ENCODE measurements at places on chromosomes 11 and 22.

DNA sequence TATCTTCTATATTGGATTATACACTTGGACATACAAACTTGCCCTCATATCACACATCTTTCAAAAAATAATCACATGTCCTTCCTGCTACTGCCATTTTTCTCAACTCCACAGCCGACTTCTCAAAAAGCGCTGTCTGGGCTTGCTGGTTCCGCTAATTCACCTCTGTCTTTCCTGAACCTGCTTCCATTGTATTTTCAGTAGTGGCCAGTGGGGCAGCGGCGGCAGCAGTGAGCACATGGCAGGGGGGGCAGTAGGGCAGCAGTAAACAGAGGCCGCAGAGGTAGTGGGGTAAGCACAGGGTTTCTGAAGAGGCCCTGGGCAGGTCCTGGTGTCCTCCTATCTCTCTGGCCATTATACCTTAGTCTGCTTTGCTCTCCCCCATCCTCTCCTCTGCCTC is 126.3 kb downstream of the RRAS2 start:
- no peak for DNase-seq

DNA sequence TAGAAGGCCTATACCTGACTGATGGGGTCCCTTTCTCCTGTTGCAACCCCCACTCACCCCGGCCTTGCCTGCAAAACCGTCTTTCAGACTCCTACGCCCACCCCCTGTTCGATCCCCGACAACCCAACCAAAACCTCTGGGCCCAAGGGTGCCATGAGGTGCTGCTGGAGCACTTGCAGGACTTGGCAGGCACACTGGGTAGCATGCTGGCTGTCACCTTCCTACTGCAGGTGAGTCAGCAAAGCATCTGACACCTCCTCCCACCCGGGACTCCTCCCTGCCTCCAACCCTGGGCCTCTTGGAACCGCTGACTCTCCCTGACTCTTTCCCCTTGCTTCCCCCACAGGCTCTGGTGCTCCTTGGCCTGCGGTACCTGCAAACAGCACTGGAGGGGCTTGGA is 1.2 kb downstream of the ROM1 start:
- DNase-seq = no peak

- DNase-seq = no peak
Observed at GRCh38 chr22:49232319-49233067, 595.2 kb downstream of the BRD1 start.

DNA sequence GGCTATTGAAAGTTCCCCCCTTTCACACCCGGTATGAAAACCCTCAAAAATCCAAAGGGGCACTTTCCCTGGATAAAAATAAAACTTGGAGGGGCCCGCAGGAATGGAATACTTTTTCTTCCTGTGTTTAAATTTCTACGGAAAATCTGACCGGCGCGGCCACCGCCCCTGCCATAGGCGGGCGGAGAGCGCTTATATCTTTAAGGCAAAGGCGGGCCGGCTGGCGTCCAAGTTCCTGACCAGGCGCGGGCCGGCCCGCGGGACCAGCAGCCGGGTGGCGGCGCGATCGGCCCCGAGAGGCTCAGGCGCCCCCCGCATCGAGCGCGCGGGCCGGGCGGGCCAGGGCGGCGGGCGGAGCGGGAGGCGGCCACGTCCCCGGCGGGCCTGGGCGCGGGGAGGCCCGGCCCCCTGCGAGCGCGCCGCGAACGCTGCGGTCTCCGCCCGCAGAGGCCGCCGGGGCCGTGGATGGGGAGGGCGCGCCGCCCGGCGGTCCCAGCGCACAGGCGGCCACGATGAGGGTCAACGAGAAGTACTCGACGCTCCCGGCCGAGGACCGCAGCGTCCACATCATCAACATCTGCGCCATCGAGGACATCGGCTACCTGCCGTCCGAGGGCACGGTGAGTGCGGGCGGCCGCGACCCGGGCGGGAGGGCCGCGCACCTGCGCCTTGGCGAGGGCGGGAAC is at the start of gene ANO1:
Gene ANO1, plus strand, starts transcription at position 223 of the 686 bp plus-strand sequence. Its CDS starts 290 bp downstream, at position 513.
- DNase-seq = no peak

DNA sequence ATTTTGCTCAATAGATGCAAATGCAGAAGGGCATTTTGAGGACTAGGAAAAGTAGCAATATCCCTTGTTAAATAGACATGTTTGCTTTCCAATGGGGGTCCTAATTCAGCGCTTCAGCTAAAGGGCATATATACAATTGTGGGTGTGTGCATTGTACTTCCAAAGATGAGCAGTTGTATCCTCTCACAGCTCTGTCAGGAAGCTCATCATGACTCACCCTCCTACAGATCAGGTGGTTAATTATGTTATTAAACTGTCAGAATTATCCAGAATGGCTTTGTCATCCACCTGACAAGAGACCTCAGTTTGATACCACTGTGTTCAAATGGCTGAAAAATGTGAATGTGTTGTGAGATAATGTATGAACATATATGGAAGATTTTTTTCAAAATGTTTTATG is 252.2 kb upstream of the MTNR1B start:
- DNase-seq = no peak

GRCh38 chr22:20426259-20426615 is 11.4 kb downstream of the SCARF2 start:
- no peak for DNase-seq

DNA sequence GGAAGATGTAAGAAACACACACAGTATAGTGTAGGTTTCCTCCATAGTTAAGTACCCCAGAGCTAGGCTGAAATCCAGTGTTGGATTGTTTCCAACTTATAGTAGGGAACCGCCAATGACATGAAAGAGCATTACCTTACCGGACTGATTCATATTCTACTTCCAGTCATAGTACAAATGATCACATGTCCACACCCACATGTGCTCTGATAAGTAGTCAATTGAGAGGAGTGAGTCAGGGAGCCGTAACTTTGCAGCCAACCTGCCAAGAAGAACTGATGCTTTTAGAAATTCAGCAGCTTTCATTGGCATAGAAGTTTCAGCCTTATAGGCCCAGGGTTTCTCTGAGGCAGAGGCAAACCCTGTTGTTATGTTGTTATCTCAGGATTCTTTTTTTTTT is 240.6 kb downstream of the ETS1 start:
- no peak for DNase-seq

All from stimulated activated CD8-positive, alpha-beta memory T cell treated with anti-CD3 and anti-CD28 coated beads, Interleukin-4, amount 100 ng/mL, for 1 hour (primary cell).